ENCODE measurements at places on chromosomes 11 and 22.

DNA sequence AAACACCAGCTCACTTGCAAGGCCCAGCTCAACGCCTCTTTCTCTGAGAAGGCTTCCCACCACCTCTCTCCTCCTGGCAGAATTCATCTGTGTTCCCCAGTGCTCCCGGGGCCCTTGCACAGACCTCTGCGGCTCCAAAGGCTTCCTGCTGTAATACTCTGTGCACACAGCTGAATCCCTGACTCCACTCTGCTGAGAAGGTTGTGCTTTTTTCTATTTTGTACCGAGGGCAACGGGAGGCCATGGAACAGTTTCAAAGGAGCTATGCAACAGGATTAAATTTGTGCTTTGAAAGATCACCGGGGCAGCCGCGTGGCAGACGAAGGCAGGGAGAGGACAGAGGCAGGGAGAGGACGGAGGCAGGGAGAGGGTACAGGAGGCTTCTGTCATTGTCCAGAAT is 49.2 kb upstream of the SYT7 start:
- no peak overlapping the region for H3K4me3 ChIP-seq
- DNase-seq = no peak

DNA sequence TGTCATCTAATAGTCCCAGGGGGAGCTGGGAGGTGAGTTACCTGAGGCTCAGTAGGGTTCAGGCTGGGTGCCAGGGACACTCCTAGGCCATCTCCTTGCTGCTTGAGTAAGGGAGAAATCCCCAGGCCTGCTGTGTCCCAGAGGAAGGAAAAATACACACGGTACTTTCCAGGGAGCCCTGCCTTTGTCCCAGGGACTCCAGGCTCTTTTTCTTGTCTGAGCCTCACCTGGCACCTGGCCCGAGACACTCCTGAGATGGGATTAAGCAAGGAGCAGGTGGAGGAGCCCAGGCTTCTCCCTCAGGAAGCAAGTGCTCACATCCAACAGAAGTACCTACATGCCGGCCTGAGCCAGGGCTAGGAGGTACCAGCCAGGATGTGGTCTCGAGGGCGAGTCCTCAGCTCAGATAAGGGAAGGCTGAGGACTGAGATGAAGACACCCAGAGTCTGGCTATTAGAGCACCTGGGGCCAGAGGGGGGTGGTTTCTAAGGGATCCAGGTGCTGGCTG is 899 bp upstream of the KLHDC7B start:
- no peaks in the 10 kb centered on the region for H3K27me3 ChIP-seq
- H3K4me3 ChIP-seq = peak overlapping the region; percentile 18
- peaks cover 97% of the 10 kb centered on the region for H3K4me1 ChIP-seq
- no peak for DNase-seq
- peak overlapping the region; percentile 100 for H3K27ac ChIP-seq

DNA sequence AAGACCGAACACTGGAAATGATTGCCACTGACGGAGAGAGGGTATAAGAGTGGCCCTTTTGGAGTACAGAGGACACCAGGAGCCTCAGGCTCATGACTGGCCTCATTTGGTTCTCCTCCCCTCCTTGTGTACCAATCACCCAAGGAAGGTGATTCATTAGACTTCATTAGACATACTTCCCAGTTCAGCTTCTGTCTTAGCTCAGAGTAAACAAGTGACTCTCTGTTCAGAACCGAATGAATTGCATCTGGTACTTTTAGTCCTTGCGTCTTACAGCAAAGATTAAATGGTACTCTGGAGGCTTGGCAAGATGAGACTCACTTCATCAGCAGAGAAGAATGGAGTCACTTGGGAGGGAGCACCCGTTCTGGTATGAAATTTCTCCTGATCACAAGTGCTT is 75.2 kb downstream of the ZNRF3 start:
- peaks cover 13% of the 10 kb centered on the region for H3K4me1 ChIP-seq
- no peak overlapping the region for H3K27ac ChIP-seq
- DNase-seq = no peak
- peaks cover 34% of the 10 kb centered on the region for H3K27me3 ChIP-seq
- H3K4me3 ChIP-seq = no peak overlapping the region

- no peak overlapping the region for H3K27ac ChIP-seq
- H3K36me3 ChIP-seq = peaks cover 55% of the 10 kb centered on the region
- H3K4me1 ChIP-seq = peaks cover 19% of the 10 kb centered on the region
- no peaks in the 10 kb centered on the region for H3K27me3 ChIP-seq
- no peak overlapping the region for H3K4me3 ChIP-seq
- DNase-seq = peak; percentile 42
These were observed 4.9 kb downstream of the LTO1 start for GRCh38 chr11:69670158-69670845.

DNA sequence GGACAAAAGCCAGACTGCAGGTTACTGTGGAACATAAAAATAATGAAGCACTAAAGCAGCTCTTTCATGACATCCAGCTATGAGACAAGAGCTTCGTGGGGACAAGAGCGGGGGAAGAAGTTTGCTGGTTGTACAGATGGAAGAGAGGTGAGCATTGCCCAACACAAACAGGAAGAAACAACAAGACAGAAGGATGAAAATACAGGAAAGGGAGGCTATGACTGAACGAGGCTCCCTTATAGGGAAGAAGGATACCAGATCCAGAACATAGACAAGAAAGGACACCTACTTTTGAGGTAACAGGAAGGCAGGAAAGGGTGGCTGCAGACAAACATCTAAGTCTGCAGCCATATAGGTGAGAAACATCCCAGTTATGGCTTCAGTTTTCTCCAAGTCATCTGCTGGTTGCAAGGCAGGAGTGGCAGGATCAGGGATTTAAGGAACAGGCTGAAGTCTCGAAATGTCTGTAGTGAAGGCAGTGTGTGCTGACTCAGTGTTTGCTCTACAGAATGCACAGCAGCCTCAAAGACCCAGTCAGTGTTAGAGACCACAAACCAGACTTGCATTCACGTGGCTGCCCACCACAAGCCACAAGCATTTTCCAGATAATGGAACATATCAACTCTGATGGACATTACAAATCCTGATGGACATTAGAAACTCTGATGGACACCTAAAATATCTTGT is 1.9 kb downstream of the CLTCL1 start:
- no peaks in the 10 kb centered on the region for H3K36me3 ChIP-seq
- no peak overlapping the region for H3K27ac ChIP-seq
- H3K4me3 ChIP-seq = no peak overlapping the region
- DNase-seq = no peak
- peaks cover 18% of the 10 kb centered on the region for H3K4me1 ChIP-seq

- no peaks in the 10 kb centered on the region for H3K27me3 ChIP-seq
- H3K36me3 ChIP-seq = peaks cover 26% of the 10 kb centered on the region
- no peak overlapping the region for H3K4me3 ChIP-seq
- peaks cover 11% of the 10 kb centered on the region for H3K4me1 ChIP-seq
- no peak overlapping the region for H3K27ac ChIP-seq
- DNase-seq = no peak
These were observed 16.2 kb downstream of the CBL start for GRCh38 chr11:119222308-119222707.

DNA sequence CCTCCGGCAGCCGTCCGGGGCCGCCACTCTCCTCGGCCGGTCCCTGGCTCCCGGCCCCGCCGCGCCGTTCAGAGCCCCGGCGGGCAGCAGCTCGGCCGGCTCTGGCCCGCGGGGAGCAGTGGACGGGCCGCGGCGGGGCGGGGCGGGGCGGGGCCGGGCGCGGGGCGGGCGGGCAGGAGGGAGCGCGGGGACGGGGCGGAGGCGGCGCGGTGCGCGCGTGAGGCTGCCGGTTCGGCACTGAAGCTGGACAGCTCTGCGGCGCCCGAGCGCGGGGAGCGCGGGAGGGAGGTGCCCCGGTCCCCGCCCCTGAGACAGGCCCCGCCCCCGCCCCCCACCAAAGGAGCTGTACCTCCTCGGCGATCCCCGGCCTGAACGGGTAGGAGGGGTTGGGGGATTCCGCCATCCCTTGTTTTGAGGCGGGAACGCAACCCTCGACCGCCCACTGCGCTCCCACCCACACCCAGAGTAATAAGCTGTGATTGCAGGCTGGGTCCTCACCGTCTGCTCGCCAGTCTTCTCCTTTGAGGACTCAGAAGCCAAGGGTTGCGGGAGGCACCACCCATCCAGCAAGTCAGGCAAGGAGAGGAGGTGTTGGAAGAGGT is at the start of gene DRD2:
Gene DRD2 (minus strand): TSS at position 239 of the 602 bp plus-strand sequence. CDS start 50,747 bp downstream, outside the sequence.
- no peak within 1 kb of the TSS for H3K4me3 ChIP-seq
- H3K36me3 ChIP-seq = no peaks in the 10 kb centered on the region
- H3K27me3 ChIP-seq = peaks cover 47% of the 10 kb centered on the region
- no peak for DNase-seq
- H3K4me1 ChIP-seq = no peaks in the 10 kb centered on the region
- no peak within 1 kb of the TSS for H3K27ac ChIP-seq
